Upper lobe of left lung (tissue), 6 donors: ENCODE measurements at places on chromosomes 5 and 9. TPM values are rescaled to one million over a fixed set of nuclear protein-coding genes. Genes with fewer than 3 reads are reported as not detected.
A peak's percentile ranks its signal among the peaks of the same experiment; 100 is the strongest.

Gene LHX3
- total RNA-seq = 0.20 TPM

Gene AJM1
- 1.4 TPM for total RNA-seq

Gene FOXD4L5
- 0.15 TPM for total RNA-seq

Gene LEAP2
- 0.74 TPM for total RNA-seq

Gene PPP3R2
- not detected for total RNA-seq

Gene KCNN2
- total RNA-seq = 0.55 TPM

Gene LHX2
- not detected for total RNA-seq

Gene PDE6A
- not detected for total RNA-seq

Gene BRD8
- 210 TPM for total RNA-seq

Gene DMRT3
- 0.49 TPM for total RNA-seq

Gene FCN2
- not detected for total RNA-seq

- H3K27me3 ChIP-seq = no peaks in the 10 kb centered on the region
- no peak for DNase-seq
- no peak overlapping the region for H3K27ac ChIP-seq
- no peak overlapping the region for H3K4me3 ChIP-seq
These were observed 33.1 kb downstream of the BOD1 start for GRCh38 chr5:173583346-173583745.

DNA sequence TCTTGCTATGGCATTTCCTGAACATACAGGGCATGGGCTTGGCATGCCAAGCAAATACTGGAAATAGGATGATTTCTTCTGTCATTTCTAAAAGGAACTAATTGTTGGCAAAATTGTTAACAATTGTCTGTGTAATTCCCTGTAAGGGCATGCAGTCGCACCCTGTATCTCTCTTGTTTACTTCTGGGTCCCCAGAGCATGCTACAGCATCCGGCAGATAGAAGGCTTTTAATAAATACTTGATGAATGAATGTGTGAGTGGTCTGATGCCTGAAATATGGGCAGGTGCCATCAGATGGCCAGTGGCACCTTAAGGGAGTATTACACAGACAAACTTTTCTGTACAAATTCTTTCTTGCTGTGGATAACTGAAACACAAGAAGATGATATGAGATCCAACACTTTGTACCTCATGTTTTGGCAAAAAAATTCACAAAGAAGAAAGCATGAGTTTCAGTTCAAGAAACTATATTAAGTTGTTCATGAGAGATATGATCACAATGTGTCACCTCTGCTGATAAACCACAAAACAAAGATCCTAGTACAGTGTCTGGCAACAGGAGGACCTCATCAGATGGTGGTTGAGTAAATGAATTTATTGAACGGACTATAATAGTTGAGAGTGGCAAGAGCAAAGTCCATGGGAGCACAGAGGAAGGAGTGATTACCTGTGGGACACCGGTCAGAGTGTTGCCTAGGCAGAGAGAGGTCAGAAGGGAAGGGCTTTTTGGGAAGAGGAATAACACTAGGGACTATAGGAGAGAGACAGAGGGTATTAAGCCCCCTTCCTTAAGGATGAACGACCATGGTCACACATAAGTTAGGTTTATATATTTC lies 194.2 kb downstream of the ATP10B start:
- H3K27ac ChIP-seq = no peak overlapping the region
- no peaks in the 10 kb centered on the region for H3K27me3 ChIP-seq
- no peak overlapping the region for H3K4me3 ChIP-seq
- no peaks in the 10 kb centered on the region for H3K4me1 ChIP-seq

GRCh38 chr9:70435948-70436347 lies 21.5 kb upstream of the KLF9 start:
- H3K36me3 ChIP-seq = no peaks in the 10 kb centered on the region
- H3K4me3 ChIP-seq = no peak overlapping the region
- DNase-seq = no peak
- H3K4me1 ChIP-seq = peaks cover 29% of the 10 kb centered on the region

- H3K36me3 ChIP-seq = no peaks in the 10 kb centered on the region
- DNase-seq = no peak
- no peak overlapping the region for H3K27ac ChIP-seq
These were observed 16.4 kb upstream of the C5orf47 start for GRCh38 chr5:173972607-173972924.

DNA sequence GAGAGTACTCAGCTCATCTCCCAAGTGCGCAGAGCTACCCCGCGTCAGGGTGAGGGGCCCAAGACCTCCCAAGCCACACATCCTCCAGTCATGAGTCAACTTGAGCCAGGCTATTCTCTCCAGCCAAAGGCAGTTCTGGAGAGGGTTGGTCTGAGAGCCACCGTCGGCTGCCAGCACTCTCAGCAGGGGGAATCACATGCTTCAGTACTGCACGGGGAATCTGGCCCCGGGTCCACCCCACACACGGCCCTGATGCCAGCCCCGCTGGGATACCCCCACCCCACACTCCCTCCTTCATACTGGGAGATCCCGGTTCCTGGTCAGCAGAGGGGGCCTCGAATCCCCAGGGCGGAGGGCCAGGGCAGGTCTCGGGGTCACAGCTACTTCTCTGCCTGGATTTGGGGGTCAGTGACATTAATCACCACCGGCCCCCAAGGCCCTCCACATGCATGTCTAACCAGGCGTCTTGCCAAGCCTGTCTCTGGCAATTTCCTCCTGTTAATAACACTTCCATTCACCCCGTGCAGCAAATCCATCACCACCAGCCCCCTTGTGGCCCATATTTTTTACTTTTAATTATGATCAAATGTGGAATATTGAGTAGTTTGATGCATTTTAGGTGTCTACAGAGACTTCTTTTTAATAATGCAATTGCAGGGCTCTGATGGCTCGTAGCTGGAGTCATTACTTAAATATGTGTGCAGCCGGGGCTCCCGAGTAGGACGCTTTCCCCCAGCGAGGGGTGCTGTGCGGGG lies 102.9 kb upstream of the PPP1R26 start:
- H3K4me1 ChIP-seq = no peaks in the 10 kb centered on the region
- H3K27ac ChIP-seq = no peak overlapping the region
- DNase-seq = no peak
- H3K27me3 ChIP-seq = no peaks in the 10 kb centered on the region

DNA sequence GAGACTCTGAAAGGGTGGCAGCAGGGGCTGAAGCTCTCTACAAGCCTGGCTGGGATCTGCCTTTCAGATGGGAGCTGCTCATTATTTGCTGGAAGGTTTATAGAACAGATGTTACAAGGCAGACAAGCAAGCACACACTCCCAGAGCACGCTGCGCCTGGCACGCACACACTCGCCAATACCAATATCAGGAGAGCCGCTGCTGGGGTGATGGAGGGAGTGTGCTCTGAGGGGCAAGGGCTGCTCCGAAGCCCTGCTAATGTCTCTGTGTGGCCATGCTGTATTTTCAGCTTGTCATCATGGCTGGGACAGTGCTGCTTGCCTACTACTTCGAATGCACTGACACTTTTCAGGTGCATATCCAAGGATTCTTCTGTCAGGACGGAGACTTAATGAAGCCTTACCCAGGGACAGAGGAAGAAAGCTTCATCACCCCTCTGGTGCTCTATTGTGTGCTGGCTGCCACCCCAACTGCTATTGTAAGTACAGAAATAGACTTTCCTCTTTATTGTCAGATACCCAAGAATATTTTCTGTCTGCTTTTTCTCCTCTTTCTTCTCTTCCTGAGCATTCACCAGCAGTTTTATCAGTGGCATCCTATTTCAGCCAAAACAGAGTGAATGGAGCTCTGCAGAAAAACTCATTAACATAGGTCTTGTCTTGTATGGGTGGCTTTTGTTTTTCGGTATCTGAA lies 115.1 kb downstream of the BAAT start:
- H3K36me3 ChIP-seq = no peaks in the 10 kb centered on the region
- no peaks in the 10 kb centered on the region for H3K4me1 ChIP-seq
- DNase-seq = no peak
- no peak overlapping the region for H3K4me3 ChIP-seq
- no peaks in the 10 kb centered on the region for H3K27me3 ChIP-seq

DNA sequence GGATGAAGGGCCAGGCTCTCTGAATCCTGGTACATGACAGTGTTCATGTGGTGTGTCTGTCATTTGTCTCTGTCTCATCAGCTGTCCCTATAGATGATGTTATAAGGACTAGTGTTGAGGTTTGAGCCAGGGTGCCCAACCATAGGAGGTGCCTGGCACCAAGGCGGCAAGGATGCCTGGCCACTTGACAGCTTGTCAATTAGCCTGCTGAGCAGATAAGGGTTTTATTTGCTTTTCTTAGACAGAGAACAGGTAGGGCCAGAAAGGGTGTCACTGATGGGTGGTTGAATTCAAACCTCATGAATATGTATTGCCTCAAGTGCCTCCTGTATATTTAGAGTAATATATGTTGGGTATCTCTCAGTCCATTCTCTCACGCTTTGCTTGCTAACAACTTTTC lies 30.1 kb upstream of the AUH start:
- no peaks in the 10 kb centered on the region for H3K4me1 ChIP-seq
- H3K27ac ChIP-seq = no peak overlapping the region
- no peaks in the 10 kb centered on the region for H3K27me3 ChIP-seq
- H3K4me3 ChIP-seq = no peak overlapping the region
- no peak for DNase-seq

DNA sequence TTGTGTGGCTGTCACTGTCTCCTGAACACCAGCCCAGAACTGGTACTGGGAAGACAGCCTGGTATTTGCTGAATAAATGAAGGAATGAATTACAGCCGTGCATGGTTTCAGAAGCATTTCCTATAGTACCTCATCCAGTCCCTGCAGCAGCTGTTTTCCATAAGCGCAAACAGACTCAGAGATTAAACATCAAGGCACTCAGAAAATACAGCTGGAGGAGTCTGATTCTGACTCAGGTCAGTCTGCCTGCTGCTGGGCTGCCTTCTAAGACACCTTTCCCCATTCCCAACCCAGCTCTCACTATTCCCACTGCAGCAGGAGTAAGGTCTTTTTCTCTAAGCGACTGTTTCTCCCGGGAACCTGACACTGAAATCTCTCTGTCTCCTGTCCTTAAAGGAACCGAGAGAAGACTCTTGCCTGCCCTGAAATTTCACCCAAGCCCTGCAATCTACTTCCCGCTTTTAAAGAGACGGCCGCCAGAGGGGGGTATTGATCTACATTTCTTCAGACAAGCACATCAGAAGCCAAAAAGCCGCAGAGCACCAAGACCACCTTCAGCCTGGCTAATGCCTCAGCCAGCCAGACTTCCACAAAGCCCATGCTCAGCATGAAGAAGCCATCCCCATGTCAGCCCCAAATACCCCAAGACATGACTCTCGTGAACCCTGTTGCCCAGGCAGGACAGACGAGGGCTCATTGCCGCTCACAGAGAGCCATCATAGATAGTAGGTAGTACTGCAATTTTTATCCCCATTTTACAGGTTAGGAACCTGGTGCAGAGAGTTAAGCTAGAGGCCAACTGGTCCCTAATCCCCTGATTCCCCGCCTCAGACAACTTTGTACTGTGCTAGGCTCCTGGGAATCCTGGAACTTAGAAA lies 5.4 kb upstream of the FOXI1 start:
- H3K27me3 ChIP-seq = no peaks in the 10 kb centered on the region
- no peak overlapping the region for H3K4me3 ChIP-seq
- H3K4me1 ChIP-seq = peaks cover 8% of the 10 kb centered on the region
- no peak overlapping the region for H3K27ac ChIP-seq

GRCh38 chr5:91219803-91220371 lies 163.2 kb downstream of the ARRDC3 start:
- H3K36me3 ChIP-seq = no peaks in the 10 kb centered on the region
- no peak for DNase-seq
- peaks cover 6% of the 10 kb centered on the region for H3K4me1 ChIP-seq

- no peaks in the 10 kb centered on the region for H3K4me1 ChIP-seq
- H3K27ac ChIP-seq = peak overlapping the region; percentile 6
- H3K27me3 ChIP-seq = no peaks in the 10 kb centered on the region
These were observed 179.1 kb upstream of the GNA14 start for GRCh38 chr9:77827104-77827784.

- H3K27me3 ChIP-seq = no peaks in the 10 kb centered on the region
- DNase-seq = no peak
- no peak overlapping the region for H3K27ac ChIP-seq
- H3K36me3 ChIP-seq = no peaks in the 10 kb centered on the region
- no peak overlapping the region for H3K4me3 ChIP-seq
These were observed 176.1 kb downstream of the TRPM3 start for GRCh38 chr9:70945301-70945700.

DNA sequence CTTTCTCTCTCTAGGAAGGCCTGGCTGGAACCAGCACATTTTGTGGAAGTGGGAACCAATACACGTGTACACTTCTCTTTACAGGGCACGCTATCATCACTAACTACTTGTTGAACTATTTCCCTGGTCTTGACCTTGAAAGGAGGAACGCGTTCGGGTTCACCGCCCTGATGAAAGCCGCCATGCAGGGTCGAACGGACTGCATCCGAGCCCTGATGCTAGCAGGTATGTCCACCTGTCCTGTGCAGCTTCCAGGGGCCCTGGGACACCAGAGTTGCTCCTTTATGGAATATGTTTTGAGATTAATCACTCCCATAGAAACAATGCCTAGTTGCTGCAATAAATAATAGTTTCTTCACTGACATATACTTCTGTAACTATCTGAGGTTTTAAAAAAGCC lies 74.1 kb downstream of the ANKRD33B start:
- H3K4me3 ChIP-seq = no peak overlapping the region
- no peaks in the 10 kb centered on the region for H3K27me3 ChIP-seq
- no peak for DNase-seq
- H3K27ac ChIP-seq = no peak overlapping the region

DNA sequence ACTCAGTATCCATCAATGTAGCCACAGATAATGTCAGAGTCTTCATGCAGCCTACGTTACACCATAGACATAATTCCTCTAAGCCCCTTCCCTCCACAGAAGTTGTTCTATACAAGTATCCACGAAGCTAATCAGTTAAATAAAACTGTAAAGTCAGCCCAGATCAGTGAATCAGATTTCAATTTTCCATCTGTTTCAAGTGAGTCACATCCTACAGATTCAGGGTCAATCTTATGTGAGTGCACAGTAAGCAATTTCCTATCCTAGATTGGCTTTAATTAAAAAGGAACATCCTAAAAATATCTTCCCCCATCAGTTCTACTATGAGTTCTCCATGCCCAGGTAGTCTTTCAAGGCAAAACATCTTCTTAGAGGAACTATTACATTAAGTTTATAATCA lies 402.5 kb downstream of the EFNA5 start:
- no peaks in the 10 kb centered on the region for H3K36me3 ChIP-seq
- H3K27ac ChIP-seq = no peak overlapping the region
- DNase-seq = no peak
- H3K27me3 ChIP-seq = no peaks in the 10 kb centered on the region

DNA sequence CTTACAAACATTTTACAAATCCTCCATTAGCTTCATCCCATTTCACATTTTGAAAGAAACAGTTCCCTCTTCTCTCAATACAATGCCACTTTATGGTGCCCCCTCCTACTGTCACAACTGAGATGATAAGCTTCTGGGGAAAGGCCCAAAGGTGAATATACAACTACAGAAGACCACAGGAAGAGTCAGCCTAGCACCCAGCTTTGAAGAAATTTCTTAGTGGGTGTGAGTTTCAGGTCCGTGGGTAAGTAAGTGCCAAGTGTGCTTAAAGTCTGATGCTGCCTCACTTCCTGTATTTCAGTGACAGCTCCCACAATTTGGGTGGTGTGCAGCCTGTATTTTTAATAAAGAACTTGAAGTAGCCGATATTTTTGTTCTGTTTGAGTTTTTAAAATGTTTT lies 68.1 kb downstream of the ARHGEF28 start:
- H3K4me1 ChIP-seq = no peaks in the 10 kb centered on the region
- no peak overlapping the region for H3K4me3 ChIP-seq
- DNase-seq = no peak
- H3K36me3 ChIP-seq = no peaks in the 10 kb centered on the region
- H3K27me3 ChIP-seq = no peaks in the 10 kb centered on the region

- no peaks in the 10 kb centered on the region for H3K27me3 ChIP-seq
- no peak overlapping the region for H3K4me3 ChIP-seq
These were observed 35.9 kb downstream of the ZNF618 start for GRCh38 chr9:113911850-113912557.

GRCh38 chr5:148725675-148726074 lies 71.3 kb upstream of the HTR4 start:
- H3K4me3 ChIP-seq = no peak overlapping the region
- no peaks in the 10 kb centered on the region for H3K36me3 ChIP-seq
- H3K27ac ChIP-seq = no peak overlapping the region
- H3K4me1 ChIP-seq = no peaks in the 10 kb centered on the region
- no peaks in the 10 kb centered on the region for H3K27me3 ChIP-seq
